ENCODE measurements at places on chromosomes 3 and 15. TPM values are rescaled to one million over a fixed set of nuclear protein-coding genes. Genes with fewer than 3 reads are reported as not detected.

GRCh38 chr3:17514597-17514996 lies 227.8 kb downstream of the TBC1D5 start:
- no peak for DNase-seq

DNA sequence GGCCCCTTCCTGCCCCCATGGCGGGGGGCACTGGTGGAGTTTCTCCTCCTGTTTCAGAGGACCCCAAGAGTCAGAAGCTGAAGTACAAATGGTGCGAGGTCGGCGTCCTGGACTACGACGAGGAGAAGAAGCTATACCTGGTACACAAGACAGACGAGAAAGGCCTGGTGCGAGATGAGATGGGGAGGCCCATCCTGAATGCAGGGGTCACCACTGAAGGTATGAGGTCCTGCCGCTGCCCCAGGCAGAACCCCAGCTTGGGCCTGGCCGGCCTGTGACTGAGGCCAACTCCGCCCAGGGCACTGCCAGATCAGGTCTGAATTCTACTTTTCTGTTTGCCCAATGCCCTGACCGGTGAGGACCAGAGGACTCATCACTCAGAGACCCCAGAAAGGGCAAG lies 15.0 kb downstream of the DNAH1 start:
- no peak for DNase-seq

DNA sequence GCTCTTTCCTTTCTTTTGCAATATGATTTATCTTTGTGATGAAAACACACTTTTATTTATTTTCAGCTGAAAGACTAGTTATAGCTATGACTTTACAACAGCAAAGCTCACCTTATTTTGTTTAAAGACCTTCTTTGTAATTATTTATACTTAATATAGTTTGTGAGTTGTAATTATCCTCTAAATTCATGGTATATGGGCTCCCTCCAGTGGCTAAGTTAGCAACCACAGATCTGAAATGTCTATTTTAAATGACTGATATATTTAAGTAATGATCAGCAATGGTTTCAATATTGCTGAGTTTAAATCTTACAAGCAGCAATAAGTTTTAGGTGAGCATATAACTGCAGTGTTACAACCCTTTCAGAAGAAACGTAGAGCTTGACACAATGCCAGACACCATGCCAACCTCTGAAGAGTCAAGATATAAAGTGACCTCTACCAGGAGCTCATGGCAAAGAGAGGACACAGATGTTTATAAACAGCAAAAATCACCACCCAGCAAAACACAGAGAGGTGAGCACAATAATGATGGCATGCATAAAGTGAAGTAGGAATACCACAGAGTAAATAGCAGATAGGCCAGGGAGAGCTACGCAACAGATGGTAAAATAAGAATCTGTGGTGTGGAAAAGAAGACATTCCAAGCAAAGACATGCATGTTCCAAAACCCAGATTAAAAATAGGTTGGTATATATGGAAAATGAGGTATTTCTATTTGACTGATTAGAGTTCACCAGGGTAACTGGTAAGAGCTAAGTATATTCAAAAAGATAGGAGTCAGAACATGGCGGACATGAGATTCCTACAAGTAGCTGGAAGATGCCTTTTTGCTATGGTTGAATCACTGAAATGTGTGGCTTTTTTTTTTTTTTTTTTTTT lies 143.7 kb upstream of the ZNF385D start:
- no peak for DNase-seq

DNA sequence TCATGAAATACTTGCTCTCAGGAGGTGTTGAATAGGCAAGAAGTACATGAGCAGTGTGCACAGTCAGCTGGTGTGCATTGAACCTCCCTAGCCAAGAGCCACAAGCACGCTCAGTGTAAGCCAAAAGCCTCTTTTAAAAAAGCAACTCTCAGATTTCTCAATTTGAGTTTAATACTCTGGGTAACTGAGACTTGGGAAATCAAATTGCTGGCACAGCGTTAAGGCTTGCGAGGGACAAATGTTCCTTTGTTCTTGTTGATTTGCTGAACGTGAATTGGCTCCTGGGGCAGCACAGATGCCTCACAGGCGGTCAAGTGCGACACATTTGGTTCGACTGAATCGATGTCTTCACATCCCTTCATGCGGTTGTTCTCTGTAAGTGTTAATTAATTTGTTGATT lies at the start of gene FAM240A:
Gene FAM240A (plus strand): TSS at position 202 of the 400 bp plus-strand sequence. CDS start 159 bp downstream, at position 361.
- no peak for DNase-seq

SERPINI2 gene
- total RNA-seq = 1.6 TPM

MOBP gene
- total RNA-seq = under 0.01 TPM

GRCh38 chr15:44015545-44016305 lies 179.3 kb downstream of the FRMD5 start:
- DNase-seq = no peak

GRCh38 chr15:76815421-76815820 lies 89.7 kb downstream of the SCAPER start:
- DNase-seq = no peak

PAQR9 gene
- not detected for total RNA-seq

TUSC2 gene
- total RNA-seq = 28.8 TPM

DNA sequence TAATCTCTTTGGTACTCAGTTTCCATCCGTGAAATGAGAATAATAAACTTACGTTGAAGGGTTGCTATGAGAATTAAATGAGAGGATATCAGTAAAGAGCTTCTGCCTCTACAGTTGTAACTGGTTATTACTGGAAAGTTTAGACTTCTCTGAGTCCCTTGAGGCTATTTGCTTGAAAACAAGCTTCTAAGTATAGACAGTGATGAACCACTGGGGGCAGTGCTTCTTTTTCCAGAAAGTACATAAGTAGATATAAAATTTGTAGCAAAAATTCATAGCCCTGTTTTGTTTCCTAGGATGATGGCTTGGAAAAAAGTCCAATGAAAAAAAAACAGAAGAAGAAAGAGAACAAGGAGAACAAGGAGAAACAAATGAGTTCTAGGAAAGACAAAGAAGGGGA lies 87.1 kb downstream of the RGMA start:
- no peak for DNase-seq

BOC gene
- under 0.01 TPM for total RNA-seq

DNA sequence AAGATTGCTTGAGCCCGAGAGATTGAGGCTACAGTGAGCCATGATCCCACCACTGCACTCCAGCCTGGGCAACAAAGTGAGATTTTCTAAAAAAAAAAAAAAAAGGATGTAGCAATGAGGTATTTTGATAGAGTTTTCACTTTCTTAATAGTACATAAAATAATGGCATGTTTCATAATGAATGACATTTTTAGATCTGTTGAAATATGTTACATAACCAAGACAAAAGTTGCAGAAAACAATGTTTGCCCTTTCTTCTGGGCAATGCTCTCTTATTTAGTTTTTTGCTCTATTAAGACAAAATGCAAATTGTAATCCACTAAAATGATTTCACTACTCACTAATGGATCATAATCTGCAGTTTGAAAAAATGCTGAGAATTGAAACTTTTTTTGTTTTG lies 4.4 kb upstream of the MAPK6 start:
- no peak for DNase-seq

UACA gene
- 3.0 TPM for total RNA-seq

GRCh38 chr3:7106635-7107034 lies 245.7 kb downstream of the GRM7 start:
- DNase-seq = no peak

GRCh38 chr3:184953401-184953800 lies 141.4 kb downstream of the VPS8 start:
- peak; percentile 87 for DNase-seq

PLA1A gene
- total RNA-seq = not detected

- no peak for DNase-seq
Observed at GRCh38 chr15:28082891-28083684, 16.0 kb downstream of the OCA2 start.

GRCh38 chr3:187811585-187812250 lies 66.5 kb upstream of the BCL6 start:
- no peak for DNase-seq

DNA sequence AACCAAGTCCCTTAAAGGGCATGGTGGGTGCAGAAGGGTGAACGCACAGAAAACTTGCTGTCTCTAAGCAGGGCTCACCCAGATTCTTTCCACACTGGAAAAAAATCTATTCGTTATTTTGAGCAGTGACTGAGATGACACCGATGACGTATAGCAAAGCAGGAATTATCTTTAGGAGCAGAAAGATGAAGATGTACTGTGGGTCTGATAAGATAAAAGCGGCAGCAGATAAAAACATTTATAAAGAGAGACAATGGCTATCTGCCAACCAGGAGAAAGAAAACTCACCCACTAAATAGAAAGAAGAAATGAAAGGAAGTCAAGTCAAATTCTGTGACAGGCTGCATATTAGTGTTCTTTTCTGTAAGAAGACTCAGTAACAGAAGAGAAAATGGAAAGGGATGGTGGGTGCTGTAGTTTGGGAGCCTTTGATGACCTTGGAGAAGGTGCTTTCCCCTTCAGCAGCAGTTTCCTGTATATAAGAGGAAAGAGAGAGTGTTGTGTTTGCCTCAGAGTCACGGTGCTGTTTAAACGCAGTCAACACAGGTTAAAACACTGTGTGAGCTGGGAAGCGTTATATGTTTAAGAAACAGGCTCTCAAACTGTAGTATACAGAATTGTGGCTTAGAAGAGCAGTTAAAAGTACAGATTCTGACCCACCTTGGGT lies 111.6 kb downstream of the AQP9 start:
- no peak for DNase-seq

MYD88 gene
- total RNA-seq = 27.5 TPM

GRCh38 chr3:33131331-33132018 lies 17.7 kb downstream of the CRTAP start:
- no peak for DNase-seq

CPN2 gene
- total RNA-seq = not detected

RFX7 gene
- total RNA-seq = 24.0 TPM

KBTBD13 gene
- total RNA-seq = not detected

SKOR1 gene
- total RNA-seq = 1.1 TPM

DNA sequence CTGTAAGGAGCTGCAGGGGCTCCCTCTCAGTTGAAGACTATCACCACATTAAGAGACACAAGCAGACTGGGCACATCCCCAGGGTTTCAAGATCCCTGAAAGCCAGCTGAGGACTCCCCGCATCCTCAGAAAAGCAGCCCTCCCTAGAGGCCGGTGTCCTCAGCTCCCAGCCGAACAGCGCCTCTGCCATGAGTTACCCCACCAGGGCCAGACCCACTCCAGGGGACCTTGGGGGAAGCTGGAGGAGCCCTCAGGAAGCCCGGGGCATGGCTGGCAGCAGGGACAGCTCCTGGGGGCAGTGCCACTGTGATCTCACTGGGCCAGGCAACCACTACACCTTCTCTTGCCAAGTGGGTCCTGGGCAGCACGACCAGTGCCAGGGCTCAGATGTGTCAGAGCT lies 8.1 kb downstream of the KLF15 start:
- DNase-seq = no peak

GRCh38 chr15:90143166-90143655 lies 40.9 kb upstream of the IDH2 start:
- DNase-seq = peak; percentile 25

DNA sequence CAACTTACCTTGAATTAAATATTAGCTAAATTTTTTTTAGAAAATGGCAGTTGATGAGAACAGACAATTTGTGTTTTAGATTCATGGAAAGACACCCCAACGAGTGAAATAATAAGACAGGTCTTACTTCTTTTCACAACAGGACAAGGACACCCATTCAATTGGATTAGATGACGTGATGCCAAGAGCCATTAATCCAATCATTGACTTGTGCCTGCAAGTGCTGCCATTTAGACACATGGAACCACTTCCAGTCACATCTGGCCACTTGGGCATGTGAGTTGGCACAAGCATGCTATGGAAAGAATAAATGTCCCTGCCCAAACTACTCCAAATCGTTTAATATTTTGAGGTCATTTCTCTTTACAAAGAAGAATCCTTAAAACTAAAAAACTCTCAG lies 1308.8 kb downstream of the ROBO2 start:
- DNase-seq = no peak

CCDC191 gene
- 2.2 TPM for total RNA-seq

DNA sequence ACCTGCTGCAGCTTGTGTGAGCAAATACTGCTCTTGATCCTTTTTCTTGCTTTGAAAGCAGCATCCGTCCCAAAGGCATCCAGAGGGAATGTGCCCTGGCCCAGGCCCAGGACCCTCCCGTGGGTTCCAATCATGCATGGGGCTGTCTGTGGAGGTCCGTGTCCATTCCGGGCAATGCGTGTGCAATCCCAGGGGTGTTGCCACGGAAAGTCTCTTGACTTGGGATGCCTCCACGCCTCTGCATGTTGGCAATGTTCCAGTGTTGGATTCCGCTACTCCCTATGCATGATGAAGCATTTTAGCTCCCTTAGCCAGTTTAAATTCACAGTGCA lies 105.7 kb downstream of the SNRPN start:
- DNase-seq = no peak

DNA sequence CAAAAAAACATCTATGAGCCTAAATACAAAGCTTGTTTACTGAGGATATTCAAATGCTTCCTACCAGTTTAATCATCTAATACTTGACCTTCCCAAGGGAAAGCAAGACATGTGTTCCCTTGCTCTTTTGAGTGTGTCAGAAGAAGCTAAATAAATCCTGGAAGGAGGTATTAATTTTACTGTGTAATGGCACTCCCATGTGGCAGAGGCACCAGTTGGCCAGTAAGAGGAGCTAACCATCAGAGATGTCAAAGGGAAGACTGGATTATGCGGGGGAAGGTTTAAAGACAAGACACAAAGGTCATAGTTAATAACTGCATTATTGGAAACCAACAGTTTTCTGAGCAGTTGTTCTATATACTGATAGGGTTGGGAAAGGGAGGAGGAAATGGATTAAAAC lies 125.1 kb downstream of the SUCLG2 start:
- no peak for DNase-seq

DNA sequence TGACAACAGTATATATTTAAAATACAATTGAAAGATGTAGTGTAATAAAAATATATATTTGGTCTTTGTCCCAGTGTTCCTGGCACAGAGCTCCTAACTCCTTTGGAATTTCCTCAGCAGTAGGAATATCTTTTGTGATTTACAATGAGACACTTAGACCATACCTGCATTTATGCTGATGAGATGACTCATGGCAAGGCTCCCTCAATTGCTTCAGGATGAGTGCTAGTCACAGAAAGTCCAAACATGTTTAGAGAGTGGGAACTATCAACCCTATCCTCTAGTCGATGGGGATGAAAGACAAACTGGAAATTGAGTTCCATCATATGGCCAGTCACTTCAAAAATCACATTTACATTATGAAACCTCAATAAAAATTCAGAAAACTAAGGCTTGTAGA lies 588.3 kb upstream of the LMCD1 start:
- DNase-seq = no peak

LYZL4 gene
- total RNA-seq = not detected

SCAANT1 gene
- total RNA-seq = not detected

ZNF80 gene
- total RNA-seq = not detected

PARP14 gene
- total RNA-seq = 75.4 TPM

WNT7A gene
- not detected for total RNA-seq

- DNase-seq = peak; percentile 24
Observed at GRCh38 chr15:70670680-70671079, 92.7 kb downstream of the UACA start.

CYP8B1 gene
- not detected for total RNA-seq

TPRG1 gene
- total RNA-seq = under 0.01 TPM

IL20RB gene
- total RNA-seq = 0.54 TPM

GRCh38 chr3:126930936-126931600 lies 51.8 kb upstream of the PLXNA1 start:
- DNase-seq = no peak
